Type B pancreatic cell (in vitro differentiated cells): ENCODE measurements at places on chromosomes 11 and 22.
A peak's percentile ranks its signal among the peaks of the same experiment; 100 is the strongest.

- H3K4me1 ChIP-seq = peaks cover 32% of the 10 kb centered on the region
- no peak for DNase-seq
- no peak overlapping the region for H3K4me3 ChIP-seq
Measured at GRCh38 chr11:85742348-85742747, 56.4 kb upstream of the CCDC89 start.

DNA sequence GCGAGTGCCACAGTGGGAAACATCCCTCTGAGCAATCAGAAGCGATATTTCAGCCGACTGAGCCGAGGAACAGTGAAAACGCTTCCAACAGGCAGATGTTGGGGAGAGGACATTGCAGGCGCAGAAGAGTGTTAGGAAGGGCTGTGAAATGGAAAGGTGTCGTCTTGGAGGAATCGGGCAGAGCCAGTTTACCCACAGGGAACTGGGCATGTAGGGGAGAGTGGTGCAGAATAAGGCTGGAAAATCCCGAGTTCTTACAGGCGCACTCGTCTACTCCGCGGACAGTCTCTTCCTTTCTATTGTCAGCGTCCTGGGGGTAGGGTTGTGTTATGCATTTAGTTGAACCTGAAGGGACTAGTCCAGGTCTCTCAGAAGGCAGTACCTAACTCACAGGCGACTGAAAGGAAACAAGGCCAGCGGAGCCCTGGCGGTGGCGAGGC is 1.1 kb upstream of the APLP2 start:
- no peaks in the 10 kb centered on the region for H3K36me3 ChIP-seq
- peak overlapping the region; percentile 96 for H3K4me3 ChIP-seq
- peaks cover 39% of the 10 kb centered on the region for H3K4me1 ChIP-seq
- no peak for DNase-seq

DNA sequence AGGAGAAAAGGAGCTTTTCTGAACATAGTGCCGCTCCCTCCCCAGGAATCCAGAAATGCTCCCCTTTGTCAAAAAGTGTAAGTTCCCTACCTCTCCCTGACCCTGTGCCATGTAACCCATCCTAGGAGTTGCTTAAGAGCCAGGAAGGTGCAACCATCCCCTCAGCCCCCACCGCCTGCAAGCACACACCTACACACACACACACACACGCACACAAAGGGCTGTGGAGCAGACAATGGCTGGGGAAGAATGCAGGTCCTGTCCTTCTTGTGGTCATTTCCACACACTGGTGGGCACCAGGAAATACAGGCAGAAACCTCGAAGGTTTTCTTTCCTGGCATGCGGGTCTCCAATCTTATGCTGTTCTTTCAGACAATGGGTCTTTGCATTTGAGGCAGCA is 1.2 kb downstream of the P2RX3 start:
- H3K27ac ChIP-seq = peak overlapping the region; percentile 82
- peak overlapping the region; percentile 27 for H3K4me3 ChIP-seq
- H3K4me1 ChIP-seq = peaks cover 56% of the 10 kb centered on the region

GRCh38 chr11:100825626-100826025 is 138.5 kb downstream of the ARHGAP42 start:
- peaks cover 3% of the 10 kb centered on the region for H3K36me3 ChIP-seq
- H3K27me3 ChIP-seq = no peaks in the 10 kb centered on the region
- no peak for DNase-seq
- H3K27ac ChIP-seq = no peak overlapping the region
- no peak overlapping the region for H3K4me3 ChIP-seq

GRCh38 chr11:66011785-66012303 is at the start of gene CST6:
TSS of gene CST6 (plus strand) at chr11:66012008. CDS start at chr11:66012045, 37 bp downstream.
- H3K4me1 ChIP-seq = no peaks in the 10 kb centered on the region
- H3K27me3 ChIP-seq = peaks cover 13% of the 10 kb centered on the region
- peak within 1 kb of the TSS; percentile 54 for H3K4me3 ChIP-seq

- H3K27me3 ChIP-seq = peaks cover 12% of the 10 kb centered on the region
- no peak overlapping the region for H3K27ac ChIP-seq
- no peak for DNase-seq
- peaks cover 9% of the 10 kb centered on the region for H3K4me1 ChIP-seq
- H3K36me3 ChIP-seq = no peaks in the 10 kb centered on the region
Measured at GRCh38 chr11:297586-298405, 1.5 kb downstream of the IFITM5 start.

DNA sequence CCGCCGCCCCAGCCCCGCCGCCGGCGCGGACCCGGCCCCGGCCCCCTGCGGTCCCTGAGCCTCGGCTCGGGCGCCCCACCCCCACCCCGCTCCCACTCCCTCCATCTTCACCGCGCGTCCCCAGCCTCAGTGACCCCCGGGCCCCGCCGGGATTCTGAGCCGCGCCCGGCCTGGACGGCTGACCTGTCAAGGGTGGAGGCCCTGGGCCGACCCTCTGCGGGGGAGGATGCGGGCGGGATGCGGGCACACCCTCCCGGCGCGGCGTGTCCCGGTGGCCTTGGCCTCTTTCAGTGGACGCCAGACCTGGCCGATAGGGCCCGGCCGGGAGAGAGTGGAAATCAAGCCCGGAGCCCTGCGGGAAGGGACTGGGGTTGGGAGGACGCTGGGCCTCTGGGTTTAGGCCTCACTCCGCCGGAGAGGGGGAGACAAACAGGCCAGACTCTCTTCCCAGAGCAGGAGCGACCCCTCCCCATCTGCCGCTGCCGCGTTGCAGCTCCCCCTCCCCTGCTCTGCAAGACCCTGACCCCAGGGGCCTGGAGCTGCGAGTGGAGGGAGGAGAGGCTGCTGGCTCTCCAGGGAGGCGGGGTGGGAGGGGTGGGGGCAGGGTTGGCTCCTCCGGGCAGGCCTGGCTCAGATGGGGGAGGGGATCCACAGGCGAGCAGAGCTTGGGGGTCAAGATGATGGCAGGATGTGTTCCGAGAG is 525 bp downstream of the MAPK8IP2 start:
- peak overlapping the region; percentile 90 for H3K4me3 ChIP-seq
- peaks cover 20% of the 10 kb centered on the region for H3K27me3 ChIP-seq
- H3K27ac ChIP-seq = no peak overlapping the region
- DNase-seq = no peak
- H3K36me3 ChIP-seq = peaks cover 4% of the 10 kb centered on the region
- peaks cover 14% of the 10 kb centered on the region for H3K4me1 ChIP-seq

GRCh38 chr11:57288771-57289579 is 35.8 kb downstream of the TNKS1BP1 start:
- no peak for DNase-seq
- H3K4me3 ChIP-seq = peak overlapping the region; percentile 57
- H3K36me3 ChIP-seq = no peaks in the 10 kb centered on the region
- H3K27me3 ChIP-seq = no peaks in the 10 kb centered on the region
- H3K27ac ChIP-seq = peak overlapping the region; percentile 70

GRCh38 chr11:103946793-103947545 is 89.5 kb upstream of the DDI1 start:
- H3K36me3 ChIP-seq = peaks cover 24% of the 10 kb centered on the region
- no peak overlapping the region for H3K4me3 ChIP-seq
- H3K4me1 ChIP-seq = peaks cover 14% of the 10 kb centered on the region
- H3K27me3 ChIP-seq = no peaks in the 10 kb centered on the region
- DNase-seq = no peak

DNA sequence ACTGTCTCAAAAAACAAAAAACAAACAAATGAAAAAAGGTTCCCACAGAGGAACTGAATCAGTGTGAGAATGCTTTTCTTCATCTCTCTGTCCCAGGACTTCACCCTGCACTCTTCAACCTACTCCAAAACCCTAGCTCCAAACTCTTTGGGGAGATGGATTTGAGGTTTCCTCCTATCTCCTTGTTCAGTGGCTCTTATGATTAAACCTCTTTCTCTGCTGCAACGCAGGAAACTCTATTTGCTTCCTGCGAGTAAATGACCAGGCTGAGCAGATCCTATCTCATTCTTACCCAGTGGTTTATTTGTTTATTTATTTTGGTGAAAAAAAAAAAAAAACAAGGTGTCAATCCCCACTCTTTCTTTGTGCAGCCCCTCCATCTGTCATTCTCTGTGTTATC is 12.0 kb downstream of the SLC6A5 start:
- no peak overlapping the region for H3K27ac ChIP-seq
- no peak overlapping the region for H3K4me3 ChIP-seq
- H3K36me3 ChIP-seq = no peaks in the 10 kb centered on the region
- peaks cover 76% of the 10 kb centered on the region for H3K27me3 ChIP-seq
- DNase-seq = no peak

DNA sequence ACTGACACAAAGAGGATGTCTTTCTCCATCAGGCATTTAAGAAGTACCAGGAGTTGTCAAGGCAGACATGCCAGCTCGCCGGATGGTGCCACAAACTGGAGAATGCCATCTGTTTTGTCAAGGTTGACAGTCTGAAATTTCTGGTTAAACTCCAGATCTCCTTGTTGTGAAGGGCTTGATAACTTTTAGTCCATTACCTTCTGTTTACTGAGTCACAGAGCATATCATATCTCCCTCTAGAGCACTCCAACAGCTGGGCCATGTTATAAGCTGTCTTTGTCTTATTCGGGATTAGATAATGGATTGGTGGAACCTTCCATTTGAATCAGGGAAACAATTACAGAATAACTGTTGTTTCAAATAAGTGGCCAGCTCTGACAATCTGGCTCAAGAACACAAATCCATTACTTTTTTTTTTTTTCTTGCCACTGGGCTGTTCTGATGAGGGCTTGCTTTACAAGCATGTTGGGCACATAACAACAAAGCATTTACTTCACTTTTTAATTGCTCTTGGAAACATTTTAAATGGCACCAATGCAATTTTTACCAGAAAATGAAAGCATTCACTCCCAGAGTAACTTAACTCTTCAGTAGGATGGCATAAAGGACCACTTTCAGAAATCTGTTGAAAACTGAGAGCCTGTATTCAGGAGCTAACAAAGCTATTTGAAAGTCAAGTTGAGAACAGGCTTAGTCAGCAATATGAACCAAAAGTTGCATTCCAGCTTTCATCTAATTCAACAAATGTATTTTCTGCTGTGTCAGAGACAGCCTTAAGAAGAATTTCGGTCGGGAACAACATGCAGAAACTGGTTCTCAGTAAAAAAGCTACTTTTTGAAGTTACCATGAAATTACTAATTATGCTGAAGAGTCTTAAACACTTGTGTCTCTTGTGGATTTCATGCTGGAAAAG is 227.6 kb upstream of the PITPNB start:
- peaks cover 46% of the 10 kb centered on the region for H3K4me1 ChIP-seq
- H3K27me3 ChIP-seq = no peaks in the 10 kb centered on the region

- H3K4me3 ChIP-seq = no peak overlapping the region
- H3K27ac ChIP-seq = no peak overlapping the region
- no peak for DNase-seq
- H3K4me1 ChIP-seq = peaks cover 24% of the 10 kb centered on the region
Measured at GRCh38 chr11:61491736-61492395, 16.7 kb upstream of the LRRC10B start.

DNA sequence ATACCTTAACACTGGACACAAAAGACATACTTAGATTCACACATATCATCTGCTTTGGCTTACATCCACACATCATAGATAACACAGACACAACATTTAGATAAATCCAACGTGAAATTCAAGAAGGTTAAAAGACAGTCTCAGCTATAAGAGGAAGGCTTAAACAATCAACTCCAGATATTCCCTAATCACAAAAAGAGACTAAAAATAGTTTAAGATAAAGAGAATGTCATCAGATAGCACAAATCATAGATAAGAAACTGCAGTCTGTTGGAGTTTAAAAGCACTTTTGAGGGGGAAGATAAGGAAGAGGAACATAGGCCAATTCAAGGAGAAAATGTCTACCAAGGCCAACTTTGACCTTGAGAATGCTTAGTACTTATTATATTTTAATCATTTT is 504.8 kb downstream of the JRKL start:
- H3K4me1 ChIP-seq = no peaks in the 10 kb centered on the region
- no peak for DNase-seq
- H3K27ac ChIP-seq = no peak overlapping the region
- no peaks in the 10 kb centered on the region for H3K36me3 ChIP-seq

DNA sequence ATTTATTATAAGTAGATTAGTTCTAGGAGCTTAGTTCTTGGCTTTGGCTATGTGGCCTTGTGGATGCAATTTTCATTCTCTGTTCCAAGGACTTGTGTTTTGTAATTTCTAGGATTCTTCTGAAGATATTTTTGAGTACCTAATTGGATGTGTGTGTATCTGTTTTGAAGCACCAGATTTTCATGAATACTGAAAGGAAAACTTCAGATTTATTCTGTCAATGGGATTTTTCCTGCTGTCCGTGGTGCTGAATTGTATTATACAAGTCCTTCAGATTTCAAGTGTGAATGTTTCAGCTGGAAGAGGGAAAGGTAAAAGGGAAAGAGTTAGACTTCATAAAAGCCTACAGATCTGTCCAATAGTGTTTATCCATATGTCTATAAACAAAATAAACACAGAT is 18.2 kb upstream of the SYN3 start:
- no peaks in the 10 kb centered on the region for H3K4me1 ChIP-seq
- no peak overlapping the region for H3K27ac ChIP-seq
- H3K36me3 ChIP-seq = no peaks in the 10 kb centered on the region
- H3K27me3 ChIP-seq = peaks cover 44% of the 10 kb centered on the region

DNA sequence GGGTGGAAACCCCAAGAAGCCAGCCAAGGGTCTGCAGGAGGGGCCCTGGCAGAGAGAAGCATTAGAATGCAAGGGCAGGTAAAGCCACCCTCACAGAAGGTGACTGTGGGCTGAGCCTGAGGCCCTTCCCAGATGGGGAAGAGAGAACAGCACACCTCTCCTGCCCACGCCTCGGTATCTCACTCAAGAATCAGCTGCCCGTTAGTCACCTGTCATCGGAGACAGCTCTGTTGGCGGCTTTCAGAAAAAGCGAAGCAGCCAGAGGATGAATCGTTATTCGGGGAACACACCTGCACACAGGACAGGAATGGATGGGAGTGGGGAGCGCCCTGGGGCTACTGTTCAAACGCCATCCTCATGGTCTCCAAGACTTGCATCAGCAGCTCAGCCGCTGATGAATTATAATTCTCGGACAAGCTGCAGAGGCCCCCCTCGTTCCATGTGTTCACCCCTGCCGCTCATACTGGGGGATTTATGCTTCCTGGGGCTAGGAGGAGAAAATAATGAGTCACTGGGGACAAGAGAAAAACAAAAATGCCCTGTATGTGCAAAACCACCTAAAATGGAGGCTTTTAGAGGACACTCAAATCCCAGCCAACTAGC is 21.6 kb upstream of the TMA7B start:
- H3K4me3 ChIP-seq = no peak overlapping the region
- H3K27ac ChIP-seq = no peak overlapping the region
- H3K36me3 ChIP-seq = no peaks in the 10 kb centered on the region
- no peak for DNase-seq
